ENCODE measurements at places on chromosomes 2 and 18.

DNA sequence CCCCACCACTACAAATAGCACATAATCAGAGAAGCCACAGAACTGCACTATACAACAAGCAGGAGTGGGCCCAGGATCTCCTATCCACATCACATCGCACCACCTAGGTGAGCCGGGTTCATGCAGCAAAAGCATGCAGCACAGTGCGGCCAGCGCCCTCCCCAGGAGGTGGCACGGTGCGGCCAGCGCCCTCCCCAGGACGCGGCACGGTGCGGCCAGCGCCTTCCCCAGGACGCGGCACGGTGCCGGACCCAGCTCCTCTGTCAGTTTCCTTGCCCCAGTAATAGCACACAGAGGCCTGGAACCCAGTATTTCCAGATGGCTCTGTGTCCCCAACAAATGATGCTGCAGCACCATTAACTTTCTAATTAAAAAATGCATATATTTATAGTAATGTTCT is 114.1 kb downstream of the EIPR1 start:
- DNase-seq, result no peak

DNA sequence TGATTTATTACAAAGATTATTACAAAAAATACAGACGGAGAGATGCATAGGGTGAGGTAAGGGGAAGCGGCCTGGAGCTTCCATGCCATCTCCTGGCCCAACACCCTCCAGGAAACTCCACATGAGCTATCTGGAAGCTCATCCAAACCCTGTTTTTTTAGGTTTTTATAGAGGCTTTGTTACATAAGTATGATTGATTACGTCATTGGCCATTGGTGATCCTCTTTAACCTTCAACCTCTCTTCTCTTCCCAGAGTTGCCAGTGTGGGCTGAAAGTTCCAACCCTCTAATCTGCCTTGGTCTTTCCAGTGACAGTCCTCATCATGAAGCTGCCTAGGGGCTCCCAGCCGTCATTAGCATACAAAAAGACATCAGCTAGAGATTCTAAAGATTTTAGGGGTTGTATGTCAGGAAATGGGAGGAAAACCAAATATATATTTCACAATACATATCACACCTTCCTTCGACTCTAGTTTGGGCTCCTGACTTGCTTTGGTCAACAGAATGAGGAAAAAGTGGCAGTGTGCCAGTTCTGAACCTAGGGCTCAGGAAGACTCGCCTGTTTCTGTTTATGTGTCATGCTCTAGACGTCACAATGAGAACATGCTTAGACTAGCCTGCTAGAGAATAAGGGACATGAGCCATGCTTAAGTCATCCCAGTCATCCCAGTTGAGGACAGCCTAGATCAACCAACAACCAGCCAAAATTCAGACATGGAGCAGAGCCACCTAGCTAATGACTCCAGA is 54.1 kb downstream of the ETAA1 start:
- DNase-seq, result peak; percentile 21

- DNase-seq, result no peak
Observed at GRCh38 chr2:74877781-74878433, 44.0 kb downstream of the HK2 start.

- no peak for DNase-seq
Observed at GRCh38 chr2:221189431-221190067, 382.6 kb downstream of the EPHA4 start.

GRCh38 chr2:106869512-106870275 is 16.3 kb downstream of the ST6GAL2 start:
- no peak for DNase-seq

- peak; percentile 81 for DNase-seq
Observed at GRCh38 chr18:31268985-31269406, 49.0 kb upstream of the DSG1 start.

- no peak for DNase-seq
Observed at GRCh38 chr2:46001741-46002506, 295.3 kb upstream of the EPAS1 start.

GRCh38 chr18:8063733-8064132 is 496.6 kb downstream of the PTPRM start:
- peak; percentile 2 for DNase-seq
